HFF-Myc (cell line): ENCODE measurements at places on chromosomes 6 and 20.

- no peak for DNase-seq
Observed at GRCh38 chr6:101433141-101433540, 39.6 kb downstream of the GRIK2 start.

DNA sequence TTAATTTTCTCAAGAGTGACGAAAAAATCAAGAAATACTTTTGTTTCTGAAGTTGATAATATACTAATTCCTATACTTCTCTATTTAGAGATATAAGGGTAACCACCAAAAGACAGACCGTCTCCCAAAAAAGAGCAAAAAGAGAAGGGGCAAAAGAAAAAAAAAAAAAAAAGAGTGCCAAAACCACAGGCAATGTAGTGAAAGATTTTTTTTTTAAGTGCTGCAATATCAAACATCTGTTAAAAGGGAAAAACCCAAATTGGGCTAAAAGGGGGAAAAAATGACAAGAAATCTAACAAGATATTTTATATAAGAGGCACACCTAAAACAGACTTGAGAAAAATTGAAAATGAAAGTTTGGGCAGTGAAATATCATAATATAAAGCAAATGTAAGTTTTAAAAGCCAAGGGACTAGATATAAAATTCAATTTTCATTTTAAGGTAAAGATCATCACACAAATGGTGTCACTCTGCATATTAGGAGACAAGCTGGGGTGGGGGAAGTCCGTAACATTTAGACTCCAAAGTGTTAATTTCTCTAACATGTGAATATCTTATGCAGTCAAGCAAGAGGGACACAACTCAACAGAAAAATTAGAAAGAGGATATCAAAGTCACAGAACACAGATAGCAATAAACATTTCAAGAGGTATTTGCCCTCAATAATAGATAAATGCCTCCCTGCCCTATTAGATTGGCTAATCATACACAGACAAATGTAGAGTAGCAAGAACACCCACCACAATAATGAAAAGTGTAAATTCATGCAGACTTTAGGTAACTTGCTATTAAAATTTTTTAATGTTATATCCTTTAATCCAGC is 9.1 kb downstream of the C6orf52 start:
- DNase-seq, result no peak

DNA sequence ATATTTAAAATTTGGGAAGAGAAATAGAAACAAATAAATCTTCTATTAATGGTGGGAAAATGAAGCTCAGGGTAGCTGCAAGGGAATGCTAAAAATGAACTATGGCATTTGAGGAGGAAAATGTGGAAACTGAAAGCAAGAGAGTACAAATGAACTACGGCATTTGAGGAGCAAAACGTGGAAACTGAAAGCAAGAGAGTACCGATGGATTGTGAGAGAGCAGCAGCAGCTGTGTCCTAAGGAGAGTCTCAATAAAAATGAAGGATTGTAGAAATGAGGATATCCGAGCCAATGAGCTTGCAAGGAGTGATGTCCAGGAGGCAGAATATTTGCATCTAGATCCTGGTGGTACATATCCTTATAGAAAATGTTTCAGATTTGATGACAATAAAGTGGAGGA is 547.1 kb upstream of the ZNF337 start:
- no peak for DNase-seq

DNA sequence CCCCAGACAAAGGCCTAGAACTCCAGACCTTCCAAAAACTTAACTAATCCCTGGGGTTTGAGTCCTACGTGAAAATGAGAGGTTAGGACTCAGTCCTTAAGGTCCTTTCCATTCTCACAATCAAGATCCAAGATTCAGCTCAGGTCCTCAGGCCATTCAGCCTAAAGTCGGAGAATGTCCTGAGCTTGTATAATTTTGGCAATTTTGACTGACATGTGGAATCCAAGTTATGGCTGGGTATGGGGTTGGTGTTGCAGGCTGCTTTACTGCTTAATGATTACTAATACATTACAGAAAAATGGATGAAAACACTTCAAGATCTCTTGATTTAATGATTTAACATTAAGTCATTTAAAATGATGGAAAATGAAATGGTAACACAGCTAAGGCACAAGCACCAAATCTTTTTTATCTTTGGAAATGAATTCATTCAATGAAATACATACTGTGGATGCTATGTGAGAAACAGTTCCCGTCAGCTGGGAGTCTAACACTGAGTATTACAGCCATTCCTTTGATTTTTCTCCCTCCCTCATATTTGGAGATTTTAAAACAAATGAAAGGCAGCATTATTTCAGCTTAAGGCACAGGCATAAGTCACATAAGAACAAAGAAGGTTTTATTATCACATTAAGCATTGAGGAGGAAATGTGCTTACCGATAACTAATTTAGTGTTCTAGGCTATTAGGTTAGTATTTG is 1.3 kb downstream of the ARHGAP18 start:
- no peak for DNase-seq

GRCh38 chr20:56949318-56949717 is 317.1 kb downstream of the BMP7 start:
- DNase-seq, result no peak

DNA sequence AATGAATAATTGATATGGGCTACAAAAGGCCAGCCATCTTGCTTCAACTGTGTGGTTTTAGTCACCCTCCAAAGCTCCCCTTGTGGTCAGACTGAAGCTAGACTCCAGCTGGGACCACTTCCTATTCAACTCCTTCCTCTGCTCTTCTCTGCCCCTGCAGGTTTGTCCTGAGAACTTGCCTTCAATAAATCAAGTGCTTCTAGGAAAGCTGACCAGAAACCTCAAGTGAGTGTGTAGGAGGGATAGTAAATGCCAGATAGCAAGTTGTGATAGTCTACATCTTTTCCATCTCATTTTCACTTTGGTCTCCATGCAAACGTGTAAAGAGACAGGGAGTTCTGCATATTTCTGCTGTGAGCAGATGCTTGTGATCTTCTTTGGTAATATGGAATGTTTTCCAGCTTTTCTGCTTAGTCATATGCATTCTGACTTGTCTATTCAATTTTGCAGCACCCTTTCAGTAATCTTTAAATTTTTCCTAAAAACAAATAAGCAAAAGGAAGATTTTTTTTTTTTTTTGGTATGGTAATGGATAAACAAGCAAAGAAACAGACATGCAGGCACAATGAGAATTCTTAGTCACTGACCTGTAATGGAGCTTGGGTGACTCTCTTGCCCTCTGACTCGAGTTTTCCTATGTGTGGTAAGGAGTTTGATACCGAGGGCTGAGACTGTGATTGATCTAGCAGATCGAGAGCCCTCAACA is 201.3 kb upstream of the BTBD3 start:
- peak; percentile 40 for DNase-seq

- DNase-seq, result no peak
Observed at GRCh38 chr20:38159957-38160756, 4.9 kb downstream of the TGM2 start.

- no peak for DNase-seq
Observed at GRCh38 chr6:84340422-84340821, 113.0 kb upstream of the CEP162 start.

- no peak for DNase-seq
Observed at GRCh38 chr6:164700497-164700896, 608.9 kb downstream of the C6orf118 start.

- DNase-seq, result no peak
Observed at GRCh38 chr6:165486183-165487137, 176.6 kb downstream of the PDE10A start.

DNA sequence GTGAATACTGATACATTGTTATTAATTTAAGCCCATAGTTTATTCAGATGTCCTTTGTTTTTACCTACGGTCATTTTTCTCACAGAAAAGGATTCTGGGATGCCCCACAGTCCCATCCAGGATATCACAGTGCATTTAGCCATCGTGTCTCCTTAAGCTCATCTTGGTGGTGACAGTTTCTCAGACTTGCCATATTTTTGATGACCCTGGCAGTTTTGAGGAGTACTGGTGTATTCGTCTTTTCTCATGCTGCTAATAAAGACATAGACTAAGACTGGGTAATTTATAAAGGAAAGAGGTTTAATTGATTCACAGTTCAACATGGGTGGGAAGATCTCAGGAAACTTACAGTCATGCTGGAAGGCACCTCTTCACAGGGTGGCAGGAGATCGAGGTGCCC is 295.9 kb upstream of the CDH4 start:
- DNase-seq, result no peak

GRCh38 chr20:61585764-61586163 is 333.7 kb downstream of the CDH4 start:
- no peak for DNase-seq

- no peak for DNase-seq
Observed at GRCh38 chr6:125809570-125810170, 18.9 kb downstream of the NCOA7 start.

DNA sequence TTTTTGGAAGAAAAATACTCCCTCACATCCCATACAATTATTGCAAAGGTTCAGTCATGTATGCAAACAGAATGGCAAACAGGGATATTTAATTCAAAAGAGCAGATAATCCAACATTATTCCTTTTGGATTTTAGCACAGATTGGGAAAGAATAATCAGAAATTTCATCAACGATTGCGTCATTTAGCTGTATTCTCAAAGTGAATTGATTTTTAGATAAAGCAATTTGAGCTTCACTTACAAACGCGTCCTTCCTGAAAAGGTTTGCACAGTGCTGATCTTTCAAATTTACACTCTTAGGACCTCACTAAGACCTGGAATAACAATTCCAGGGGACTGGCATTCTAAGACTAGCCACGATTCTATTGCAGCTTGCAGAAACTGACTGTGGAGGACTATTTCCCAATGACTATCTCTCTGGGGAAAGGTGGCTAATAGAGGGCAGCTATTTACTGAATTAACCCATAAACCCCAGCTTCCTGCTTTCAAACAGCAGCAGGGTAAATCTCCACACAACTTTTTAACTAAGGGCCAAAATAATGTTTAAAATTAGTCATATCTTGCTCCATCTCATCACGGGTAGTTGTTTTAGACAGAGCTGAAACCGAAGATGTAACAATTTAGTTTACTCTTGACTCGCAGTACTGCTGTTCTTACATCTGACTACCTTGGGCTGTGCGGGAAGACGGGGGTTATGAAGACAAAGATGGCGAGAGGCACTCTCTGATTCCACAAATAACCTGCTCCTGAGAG is 131.2 kb upstream of the FAM184A start:
- no peak for DNase-seq

DNA sequence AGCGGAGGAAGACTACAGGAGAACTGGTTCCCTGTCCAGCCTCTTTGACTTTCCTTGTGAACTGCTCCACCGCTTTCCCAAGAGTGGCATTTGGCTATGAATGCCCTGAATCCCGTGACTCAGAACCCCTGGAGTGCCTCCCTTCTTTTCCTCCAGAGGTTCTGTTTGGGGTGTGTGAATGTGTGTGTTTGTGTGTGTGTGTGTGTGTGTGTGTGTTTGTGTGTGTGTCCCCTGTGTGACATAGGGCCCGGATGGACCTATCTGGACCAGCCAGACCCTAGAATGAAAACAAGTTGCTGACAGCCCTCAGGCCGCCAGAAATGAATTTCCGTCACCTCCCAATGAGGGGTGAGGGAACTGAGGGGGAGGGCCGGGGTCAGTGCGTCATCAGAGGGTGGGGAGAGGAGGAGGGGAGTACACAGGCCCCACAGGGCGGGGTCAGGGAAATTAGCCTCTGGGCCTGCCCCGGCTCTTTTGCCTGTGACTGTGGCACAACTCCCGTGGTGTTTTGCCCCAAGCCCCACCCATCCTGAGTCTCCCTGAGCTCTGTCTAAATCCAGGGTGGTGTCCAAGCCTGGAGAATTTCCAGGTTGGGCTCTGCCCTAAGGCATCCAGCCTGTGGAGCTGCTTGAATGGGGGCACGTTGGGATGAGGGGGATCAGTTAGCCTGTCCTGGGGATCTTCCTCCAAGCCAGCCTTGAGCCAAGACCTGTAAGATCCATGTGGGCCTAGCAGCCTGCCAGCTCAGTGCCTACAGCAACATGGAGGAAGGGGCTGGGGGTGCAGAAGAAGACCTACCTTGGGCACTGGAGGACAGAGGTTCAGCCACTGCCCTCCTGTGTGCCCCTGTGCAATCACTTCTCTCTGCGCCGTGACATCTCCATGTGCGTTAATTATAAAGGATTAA is 15.2 kb upstream of the MRPS18A start:
- peak; percentile 63 for DNase-seq

GRCh38 chr6:72218125-72218524 is 331.8 kb downstream of the RIMS1 start:
- DNase-seq, result peak; percentile 5

DNA sequence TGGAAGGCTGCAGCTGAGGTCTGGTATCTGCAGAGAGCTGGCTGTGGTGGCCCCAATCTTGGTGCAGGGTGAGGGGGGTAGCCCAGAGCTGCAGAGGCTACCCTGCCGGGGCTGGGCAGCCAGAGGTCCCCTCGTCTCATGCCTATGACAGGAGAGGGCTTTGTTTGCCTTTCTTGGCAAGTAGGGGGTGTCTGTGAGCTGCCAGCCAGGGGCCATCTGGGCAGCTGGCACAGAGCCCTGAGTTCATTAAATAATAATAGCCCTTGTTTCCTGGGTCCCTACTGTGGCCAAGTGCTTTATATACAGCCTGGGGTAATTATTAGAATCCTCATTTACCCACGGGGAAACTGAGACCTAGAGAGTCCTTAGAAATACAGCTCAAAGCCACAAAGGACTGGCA is 66.6 kb downstream of the EZR start:
- no peak for DNase-seq

GRCh38 chr6:99187429-99187828 is 162.0 kb downstream of the FAXC start:
- no peak for DNase-seq

- no peak for DNase-seq
Observed at GRCh38 chr20:24951536-24952083, 2.5 kb downstream of the CST7 start.
